Parietal lobe (tissue), 2 donors: ENCODE measurements at places on chromosomes 16 and 17. TPM values are rescaled to one million over a fixed set of nuclear protein-coding genes. Genes with fewer than 3 reads are reported as not detected.

CARD14 gene
- 0.31 TPM for total RNA-seq

GDPD1 gene
- total RNA-seq: 40.7 TPM

ZG16B gene
- not detected for total RNA-seq

CMTM2 gene
- not detected for total RNA-seq

HID1 gene
- total RNA-seq: 30.4 TPM

SHISA9 gene
- total RNA-seq: 33.5 TPM

CCL16 gene
- not detected for total RNA-seq

NPIPB2 gene
- 18.8 TPM for total RNA-seq
